ENCODE measurements at places on chromosomes 3 and 15.

DNA sequence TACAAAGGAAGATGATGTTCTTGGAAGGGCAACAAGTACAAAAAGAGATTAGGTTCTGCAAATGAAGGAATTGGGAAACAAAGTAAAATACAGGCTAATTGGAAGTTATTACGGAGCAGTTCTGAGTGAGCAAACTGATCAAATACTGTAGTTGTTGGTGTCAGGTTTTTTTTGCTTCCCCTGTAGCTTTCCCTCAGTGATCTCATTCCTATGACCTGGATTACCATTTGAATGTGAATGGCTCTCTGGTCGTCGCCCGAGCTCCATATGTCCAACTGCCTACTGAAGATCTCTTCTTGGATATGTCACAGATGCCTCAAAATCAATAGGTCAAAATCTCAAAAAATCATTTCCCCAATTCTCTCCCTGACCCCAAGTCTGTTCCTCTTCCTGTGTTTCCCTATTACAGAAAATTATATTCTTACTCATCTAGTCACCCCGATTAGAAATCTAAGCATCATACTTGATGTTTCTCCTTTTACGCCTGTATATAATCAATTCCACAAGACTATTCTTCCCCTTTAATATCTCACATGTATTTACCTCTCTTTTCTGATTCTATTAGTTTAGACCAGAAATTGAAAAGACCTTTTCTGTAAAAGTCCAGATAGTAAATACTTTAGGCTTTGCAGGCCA lies 29.0 kb downstream of the GOLM2 start:
- no peak for DNase-seq

DNA sequence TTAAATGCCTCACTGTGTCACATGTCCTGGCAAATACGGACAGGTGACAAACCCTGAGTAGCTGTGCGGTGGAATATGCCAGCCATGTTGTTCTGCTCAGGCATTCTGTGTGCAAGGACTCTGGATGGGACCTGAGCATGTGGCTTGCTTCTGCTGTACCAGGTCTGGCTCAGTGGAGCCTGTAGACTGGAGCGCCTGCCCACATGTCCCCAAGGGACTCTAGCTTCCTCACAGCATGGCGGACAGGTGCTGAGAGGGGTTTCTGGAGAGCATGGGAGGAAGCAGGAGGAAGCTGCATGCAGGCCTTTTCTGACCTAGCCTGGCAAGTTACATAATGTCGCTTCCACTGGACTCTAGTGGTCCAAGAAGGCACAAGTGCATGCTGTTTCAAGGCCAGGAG lies 96.3 kb downstream of the PLXNA1 start:
- DNase-seq = no peak

GRCh38 chr3:44340058-44340395 lies 1.5 kb downstream of the TCAIM start:
- DNase-seq = no peak

- no peak for DNase-seq
Observed at GRCh38 chr3:16066545-16066944, 107.9 kb upstream of the GALNT15 start.

DNA sequence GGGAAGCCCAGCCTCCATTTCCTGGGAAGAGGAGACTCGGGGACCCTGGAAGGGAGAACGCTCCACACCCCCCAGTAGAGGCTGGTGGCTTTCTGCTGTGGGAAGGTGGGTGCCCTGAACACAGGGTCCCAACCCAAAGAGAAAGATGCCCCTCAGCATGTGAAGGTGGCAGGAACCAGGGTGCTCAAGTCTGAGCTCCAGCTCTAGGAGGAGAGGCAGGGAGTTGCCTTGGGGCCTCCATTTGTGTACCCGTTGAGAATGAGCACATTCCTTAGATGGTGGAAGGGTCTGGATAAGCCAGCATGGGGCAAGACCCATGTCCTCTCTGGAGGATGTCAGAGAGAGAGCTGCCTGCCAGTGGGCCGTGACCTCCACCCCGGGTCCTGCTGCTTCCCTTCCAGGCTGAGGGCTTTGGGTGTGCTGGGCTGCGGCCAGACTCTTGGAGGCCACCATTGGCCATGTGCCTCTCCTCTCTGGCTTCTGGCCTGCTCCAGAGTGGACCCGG lies 212.4 kb downstream of the TBC1D2B start:
- DNase-seq = no peak

DNA sequence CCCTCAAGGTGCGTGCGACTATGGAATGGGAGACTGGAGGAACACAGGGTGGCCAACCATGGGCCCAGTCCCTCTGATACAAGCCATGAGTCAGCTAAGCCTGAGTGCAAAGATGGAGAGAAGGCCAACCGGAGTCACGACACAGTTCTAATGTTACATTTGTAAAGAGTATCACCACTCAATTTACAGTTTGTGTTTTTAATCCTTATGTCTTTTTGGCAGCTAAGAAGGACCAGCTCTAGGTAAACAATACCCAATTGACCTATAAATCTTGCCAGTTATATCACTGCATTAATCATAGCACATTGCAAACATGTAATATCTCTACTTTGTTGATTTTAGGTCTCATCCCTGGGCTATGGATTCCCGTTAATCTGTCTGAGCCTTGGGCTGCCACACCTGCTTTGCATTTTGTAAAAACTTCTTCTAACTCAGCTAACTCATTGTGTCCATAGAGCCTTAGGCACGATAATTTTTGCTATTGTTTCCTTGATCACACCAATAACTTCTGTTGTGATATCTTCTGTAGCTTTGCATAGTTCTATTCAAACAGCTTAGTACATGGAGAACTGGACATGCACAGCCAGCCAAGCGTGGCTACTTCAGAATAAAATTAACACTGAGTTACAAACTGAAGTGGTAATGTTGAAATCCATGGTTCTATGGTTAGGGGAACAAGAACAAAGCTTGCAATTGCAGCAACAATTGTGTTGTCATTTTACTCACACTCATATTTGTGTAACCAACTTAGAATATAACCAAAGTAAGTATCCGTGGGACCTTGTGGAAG lies 50.3 kb downstream of the LSM3 start:
- no peak for DNase-seq

DNA sequence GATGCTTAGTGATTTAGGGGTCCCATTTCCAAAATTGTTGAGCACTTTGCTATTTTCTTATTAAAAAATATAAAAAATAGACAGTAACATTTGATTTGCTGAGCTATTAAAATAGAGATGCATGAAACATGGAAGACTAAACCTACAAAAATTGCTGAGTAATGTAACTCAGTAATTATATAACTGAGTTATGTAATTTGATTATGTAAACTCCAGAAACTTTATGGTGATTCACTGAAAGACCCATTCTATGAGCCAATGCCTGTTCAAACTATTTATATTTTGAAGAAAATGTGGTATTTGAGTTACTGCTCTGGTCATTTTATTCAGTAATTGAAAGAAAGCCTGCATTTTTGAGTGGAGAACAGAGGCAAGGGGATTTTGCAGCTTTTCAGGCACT lies 1221.5 kb upstream of the ALCAM start:
- DNase-seq = no peak

- DNase-seq = no peak
Observed at GRCh38 chr3:110598847-110599490, 472.6 kb upstream of the NECTIN3 start.

- no peak for DNase-seq
Observed at GRCh38 chr3:95738045-95738444, 1076.3 kb upstream of the EPHA6 start.

DNA sequence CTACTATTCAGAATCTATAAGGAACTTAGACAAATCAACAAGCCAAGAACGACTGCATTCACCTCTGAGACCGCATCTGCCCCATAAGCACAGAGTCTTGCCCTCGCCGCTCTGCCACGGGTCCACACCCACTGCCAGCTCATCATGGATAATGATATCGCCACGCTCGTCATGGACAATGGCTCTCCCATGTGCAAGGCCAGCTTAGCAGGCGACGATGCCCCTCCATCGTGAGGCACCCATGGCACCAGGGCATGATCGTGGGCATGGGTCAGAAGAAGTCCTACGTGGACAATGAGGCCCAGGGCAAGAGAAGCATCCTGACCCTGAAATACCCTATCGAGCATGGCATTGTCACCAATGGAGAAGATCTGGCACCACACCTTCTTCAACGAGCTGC lies 92.1 kb upstream of the FXR1 start:
- no peak for DNase-seq

DNA sequence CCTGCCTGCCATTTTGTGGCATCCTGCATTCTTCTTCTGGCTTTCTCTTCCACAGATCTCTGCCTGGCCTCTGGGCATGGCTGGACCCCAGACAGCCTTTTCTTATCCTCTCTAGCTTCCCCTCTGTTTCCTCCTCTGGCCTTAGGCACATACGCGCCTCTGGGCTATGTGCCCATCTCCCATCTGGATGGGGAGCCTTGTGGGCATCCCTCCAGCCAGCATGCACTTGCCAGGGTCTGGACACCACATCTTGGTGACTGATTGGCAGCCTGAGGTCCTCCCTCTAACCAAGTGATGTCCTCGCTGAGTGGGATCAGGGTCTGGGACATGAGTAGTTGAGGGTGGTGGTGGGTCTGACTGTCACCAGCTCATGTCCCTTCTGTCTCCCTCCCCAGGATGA lies 12.8 kb downstream of the PLEKHO2 start:
- DNase-seq = no peak

DNA sequence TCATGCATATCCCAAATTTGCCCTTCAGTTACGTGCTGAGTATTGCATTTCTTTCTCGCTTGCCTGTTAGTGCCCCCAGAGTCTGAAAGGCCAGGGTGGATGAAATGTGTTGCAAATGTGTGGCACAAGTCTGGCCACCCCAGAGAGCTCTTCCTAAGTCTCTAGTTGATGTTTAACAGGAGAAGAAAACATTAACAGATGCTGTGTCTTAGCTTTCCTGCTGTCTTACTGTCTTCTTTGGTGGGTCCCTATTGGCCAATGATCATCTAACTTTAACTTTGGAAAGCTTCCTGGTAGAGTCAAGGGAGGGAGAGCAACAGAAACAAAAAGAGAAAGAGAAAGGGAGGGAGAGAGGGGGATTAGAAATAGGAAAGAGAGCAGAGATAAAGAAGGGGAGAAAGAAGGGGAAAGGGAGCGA lies 76.7 kb upstream of the P3H2 start:
- DNase-seq = no peak

DNA sequence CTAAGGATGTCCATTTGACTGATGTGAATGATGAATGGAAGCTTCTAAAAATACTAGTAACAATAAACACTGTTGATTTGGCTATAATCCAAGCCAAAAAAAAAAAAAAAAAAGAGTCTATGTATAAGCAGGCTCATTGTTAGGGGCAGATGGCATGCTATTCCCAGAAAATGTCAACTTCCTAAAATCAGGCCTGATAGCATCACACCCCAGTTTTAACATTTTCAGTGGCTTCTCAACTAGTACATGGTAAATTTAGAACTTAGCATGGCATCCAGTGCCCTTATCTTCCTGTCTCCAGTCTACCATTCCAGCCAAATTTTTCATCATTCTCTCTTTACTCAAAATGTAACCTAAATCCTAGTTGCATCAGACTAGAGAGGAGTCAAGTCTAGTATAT lies 288.2 kb upstream of the ZNF385D start:
- DNase-seq = no peak

DNA sequence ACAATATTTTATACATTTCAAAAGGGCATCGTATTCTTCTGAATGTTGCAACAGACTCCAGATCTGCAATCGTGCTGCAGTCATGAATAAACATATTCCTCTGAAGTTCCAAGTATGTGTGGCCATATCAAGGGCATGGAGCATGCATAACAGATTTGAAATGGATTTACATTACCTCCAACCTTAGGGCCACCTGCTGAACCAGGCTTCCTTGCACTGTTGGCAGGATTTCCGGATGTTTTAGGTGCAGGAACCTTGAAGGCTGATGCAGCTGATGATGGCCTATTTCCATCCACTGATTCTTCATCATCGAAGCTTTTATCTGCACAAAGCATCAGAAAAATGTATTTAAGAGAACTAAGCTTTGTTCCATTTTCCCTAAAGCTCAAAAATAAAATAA lies 73.5 kb downstream of the CLASP2 start:
- DNase-seq = no peak

- DNase-seq = no peak
Observed at GRCh38 chr3:183307749-183308148, 54.7 kb downstream of the B3GNT5 start.

DNA sequence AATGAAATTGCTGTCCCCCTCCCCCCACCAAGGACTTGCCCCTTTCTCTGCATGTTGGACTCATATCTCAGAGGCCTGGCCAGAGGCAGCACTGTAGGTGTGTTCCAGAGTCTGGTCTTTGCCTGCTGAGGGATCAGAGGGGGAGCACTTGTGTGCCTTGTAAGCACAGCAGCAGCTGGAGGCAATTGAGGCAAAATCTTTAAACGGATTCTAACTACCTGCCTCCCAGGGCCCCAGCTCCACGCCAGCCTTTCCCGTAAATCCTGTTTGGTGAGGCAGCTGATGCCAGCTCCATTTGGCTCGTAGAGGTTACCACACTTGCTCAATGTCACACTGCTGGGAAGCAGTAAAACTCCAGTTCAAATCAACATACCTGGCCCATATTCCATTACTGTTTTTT lies 2.3 kb upstream of the IDH2 start:
- DNase-seq = no peak

GRCh38 chr15:62902821-62903220 lies 139.7 kb upstream of the TPM1 start:
- DNase-seq = no peak

DNA sequence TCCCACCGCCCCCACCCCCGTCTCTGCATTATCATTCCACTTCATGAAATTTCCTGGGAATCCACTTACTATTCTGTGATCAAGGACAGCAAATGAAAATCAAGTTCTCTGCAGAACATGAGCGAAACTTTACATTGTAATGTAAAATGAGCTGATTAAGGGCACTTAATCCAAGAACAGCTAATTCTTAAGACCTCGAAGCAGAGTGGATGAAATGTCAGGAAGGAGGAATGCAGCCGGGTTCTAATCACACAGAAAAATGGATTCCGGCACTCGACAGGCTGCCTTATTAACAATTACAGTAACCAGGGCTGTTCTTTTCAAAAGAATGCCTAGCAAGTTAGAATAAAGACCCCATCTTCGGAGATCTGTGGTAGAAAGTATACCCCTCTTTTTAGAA lies 57.5 kb downstream of the RFTN1 start:
- DNase-seq = no peak

- DNase-seq = no peak
Observed at GRCh38 chr3:48129921-48130320, 58.3 kb downstream of the CDC25A start.

- no peak for DNase-seq
Observed at GRCh38 chr15:34642247-34642646, 58.8 kb upstream of the GOLGA8B start.

- DNase-seq = no peak
Observed at GRCh38 chr3:146834917-146835316, 229.8 kb upstream of the PLSCR5 start.

- no peak for DNase-seq
Observed at GRCh38 chr15:91950631-91951329, 97.3 kb downstream of the SLCO3A1 start.

All from activated B cell treated with CpG ODN at 0.5 μM for 24 hours (primary cell).